ENCODE measurements at places on chromosomes 7 and 10. TPM values are rescaled to one million over a fixed set of nuclear protein-coding genes. Genes with fewer than 3 reads are reported as not detected.

The TCAF2 gene
- 0.83 TPM for total RNA-seq

The SPDYE2 gene
- not detected for total RNA-seq

The MUC12 gene
- not detected for total RNA-seq

The AKR1B15 gene
- total RNA-seq = not detected

- no peak for DNase-seq
These were observed 152.7 kb downstream of the CUX1 start for GRCh38 chr7:101969997-101970585.

DNA sequence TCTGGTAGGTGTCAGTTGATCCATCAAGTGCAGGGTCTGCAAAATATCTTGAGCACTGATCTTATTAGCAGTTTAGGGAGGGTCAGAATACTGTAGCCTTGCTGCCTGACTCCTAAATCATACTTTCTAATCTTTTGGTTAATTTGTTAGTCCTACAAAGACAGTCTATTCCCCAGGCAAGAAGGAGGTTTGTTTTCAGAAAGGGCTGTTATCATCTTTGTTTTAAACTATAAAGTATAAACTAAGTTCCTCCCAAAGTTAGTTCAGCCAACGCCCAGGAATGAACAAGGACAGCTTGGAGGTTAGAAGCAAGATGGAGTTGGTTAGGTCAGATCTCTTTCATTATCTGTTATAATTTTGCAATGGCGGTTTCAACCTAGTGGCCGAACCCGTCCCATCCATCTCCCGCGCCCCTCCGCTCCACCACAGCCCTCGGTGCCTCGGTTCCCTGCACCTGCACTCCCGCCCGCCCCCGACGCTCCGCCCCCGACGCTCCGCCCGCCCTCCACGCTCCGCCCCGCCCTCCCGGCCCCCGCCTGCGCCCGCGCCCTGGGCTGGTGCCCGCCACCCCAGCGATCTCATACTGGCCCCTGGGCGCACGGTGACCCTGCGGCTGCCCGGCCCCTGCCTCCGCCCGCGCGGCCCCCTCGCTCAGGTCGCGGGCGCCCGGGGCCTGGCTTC is at the start of gene ADCK2:
Gene ADCK2 (plus strand): TSS at position 564 of the 681 bp plus-strand sequence. CDS start 386 bp downstream, outside the sequence.
- DNase-seq = no peak

- DNase-seq = no peak
These were observed 94.0 kb downstream of the TBXAS1 start for GRCh38 chr7:139923090-139923489.

GRCh38 chr7:115060095-115060870 is 138.4 kb downstream of the MDFIC start:
- no peak for DNase-seq

DNA sequence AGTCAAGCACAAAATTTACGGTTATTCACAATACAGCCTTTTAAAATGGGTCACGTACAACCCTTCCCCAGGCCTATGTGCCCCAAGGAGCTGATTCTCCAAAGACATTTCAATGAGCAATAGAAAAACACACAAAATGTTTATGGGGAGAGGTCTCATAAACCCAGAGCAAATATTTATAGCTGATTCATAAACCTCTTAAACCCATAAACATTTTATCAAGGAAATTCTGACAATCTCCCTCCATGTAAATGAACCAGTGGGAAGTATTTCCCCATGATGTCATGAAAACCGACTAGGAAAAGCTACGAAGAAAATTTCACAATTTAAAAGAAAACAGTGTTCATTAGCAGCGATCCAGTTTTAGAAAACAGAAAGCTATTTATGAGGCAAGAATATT is 36.0 kb downstream of the SFMBT2 start:
- DNase-seq = no peak

- no peak for DNase-seq
These were observed 8.8 kb downstream of the DCLRE1C start for GRCh38 chr10:14945108-14945507.

GRCh38 chr7:64886956-64887545 is 16.0 kb upstream of the ZNF273 start:
- DNase-seq = peak; percentile 50
